ENCODE measurements at places on chromosomes 6 and 20.
A peak's percentile ranks its signal among the peaks of the same experiment; 100 is the strongest.

GRCh38 chr6:81589465-81590313, 162.8 kb downstream of the TENT5A start:
- no peak for DNase-seq

GRCh38 chr6:19440531-19440930, 396.6 kb upstream of the ID4 start:
- no peak for DNase-seq

- DNase-seq = peak; percentile 37
These were observed 12.1 kb downstream of the CEP85L start for GRCh38 chr6:118639054-118639964.

GRCh38 chr6:364609-365540, 26.7 kb upstream of the IRF4 start:
- DNase-seq = no peak

- no peak for DNase-seq
These were observed 40.4 kb downstream of the SNX5 start for GRCh38 chr20:17928211-17928611.

- DNase-seq = peak; percentile 67
These were observed 37.4 kb downstream of the ANGPT4 start for GRCh38 chr20:878511-879307.

GRCh38 chr20:5464901-5465603, 148.3 kb upstream of the PROKR2 start:
- no peak for DNase-seq

GRCh38 chr6:33693186-33694105, 18.1 kb downstream of the UQCC2 start:
- no peak for DNase-seq
